ENCODE measurements at places on chromosomes 7 and 10.

DNA sequence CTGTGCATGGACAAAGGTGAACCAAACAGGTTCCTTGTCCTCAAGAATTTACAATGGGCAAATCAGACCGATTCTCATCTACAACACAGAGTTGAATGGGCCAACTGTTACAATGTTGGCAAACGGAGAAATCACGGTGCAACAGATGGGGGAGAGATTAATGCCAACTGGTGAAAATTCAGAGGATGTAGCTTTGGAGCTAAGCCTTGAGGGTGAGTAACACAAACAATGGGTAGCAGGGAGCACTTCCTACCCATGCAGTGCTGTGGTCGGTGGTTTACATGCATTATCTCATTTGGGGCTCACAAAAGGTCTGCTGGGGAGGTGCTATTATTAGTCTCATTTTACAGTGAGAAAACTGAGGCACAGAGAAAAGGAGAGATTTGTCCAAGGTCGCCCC lies 902 bp upstream of the NFE2L3 start:
- DNase-seq: no peak

GRCh38 chr7:43039346-43039745 lies 73.1 kb upstream of the HECW1 start:
- peak; percentile 86 for DNase-seq

DNA sequence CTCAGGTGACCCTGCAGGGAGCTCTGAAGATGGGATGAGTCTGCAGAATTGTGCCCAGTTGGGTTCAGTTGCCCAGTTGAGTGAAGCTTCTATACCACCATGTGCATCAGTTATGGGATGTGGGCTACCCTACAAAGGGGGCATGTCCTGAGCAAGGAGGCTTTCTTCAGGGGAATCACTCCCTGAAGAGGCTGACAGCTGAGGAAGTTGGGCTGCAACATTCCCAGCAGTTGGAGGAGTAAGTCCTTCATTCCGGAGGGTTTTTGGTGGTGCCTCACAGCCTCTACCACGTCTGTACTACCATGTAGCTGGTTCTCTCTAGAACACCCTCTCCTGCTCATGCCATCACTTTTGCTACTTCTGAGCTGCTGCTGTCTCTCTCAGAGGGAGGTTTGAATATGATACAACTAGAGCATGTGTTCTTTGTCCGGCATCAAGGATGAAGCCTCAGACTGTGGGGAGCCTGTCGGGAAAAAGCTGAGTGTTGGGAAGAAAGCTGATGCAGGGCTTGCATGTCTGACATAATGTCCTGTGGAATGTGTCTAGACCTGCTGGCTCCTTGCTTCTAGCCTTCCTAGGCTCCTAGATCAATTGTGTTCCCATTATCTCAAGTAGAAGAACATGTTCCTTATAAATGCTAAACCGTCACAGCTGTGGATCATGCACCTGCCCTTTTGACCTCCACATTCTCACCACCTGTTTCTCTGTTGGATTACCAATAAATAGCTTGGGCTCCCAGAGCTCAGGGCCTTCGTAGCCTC lies 355.8 kb downstream of the CCSER2 start:
- no peak for DNase-seq

GRCh38 chr10:128530301-128530700 lies 404.1 kb upstream of the MKI67 start:
- DNase-seq: no peak

GRCh38 chr7:46468753-46469356 lies 547.8 kb upstream of the IGFBP3 start:
- peak; percentile 43 for DNase-seq

GRCh38 chr10:60351191-60351853 lies 38.4 kb downstream of the ANK3 start:
- DNase-seq: no peak

DNA sequence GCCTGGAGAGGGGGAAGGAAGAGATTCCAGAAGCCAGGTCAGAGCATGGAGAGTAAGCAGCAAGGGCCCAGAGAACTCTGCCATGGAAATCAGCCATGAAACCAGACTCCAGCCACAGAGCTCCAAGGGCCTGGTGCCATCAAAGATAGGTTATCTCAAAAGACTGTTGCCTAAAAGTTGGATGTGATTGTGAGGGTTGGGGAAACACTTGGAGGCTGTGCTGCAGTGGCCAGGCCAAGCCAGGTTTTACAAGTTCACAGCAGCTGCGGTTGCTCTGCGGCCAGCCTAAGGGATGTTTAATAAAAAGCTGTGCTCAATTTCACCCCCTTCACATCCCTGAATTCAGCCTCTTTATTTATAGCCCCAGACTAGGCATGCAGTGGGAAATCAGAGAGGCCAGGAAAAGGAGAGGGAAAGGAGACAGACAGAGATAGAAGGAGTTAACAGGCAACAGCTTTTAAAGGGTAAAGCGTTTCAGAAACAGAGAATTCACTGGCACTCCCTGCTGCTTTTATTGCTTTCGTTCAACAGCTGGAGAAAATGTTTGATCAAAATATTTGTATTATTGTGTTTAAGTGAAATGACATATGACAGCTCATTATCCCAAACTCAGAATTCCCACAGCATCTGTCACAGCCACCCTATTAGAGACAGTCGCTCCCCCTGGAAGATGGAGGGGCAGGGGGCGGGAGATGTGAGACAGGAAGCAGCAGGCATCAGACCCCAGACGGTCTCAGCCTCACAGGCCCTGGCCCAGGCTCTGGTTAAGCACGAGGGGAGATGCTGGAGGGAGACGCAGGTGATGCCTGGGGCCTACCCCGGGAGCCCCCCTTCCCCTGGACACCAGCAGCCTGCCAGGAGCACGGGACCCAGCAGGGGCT lies 140.1 kb downstream of the GLI3 start:
- peak; percentile 68 for DNase-seq

GRCh38 chr7:94943134-94943533 lies 35.7 kb downstream of the PPP1R9A start:
- DNase-seq: no peak

DNA sequence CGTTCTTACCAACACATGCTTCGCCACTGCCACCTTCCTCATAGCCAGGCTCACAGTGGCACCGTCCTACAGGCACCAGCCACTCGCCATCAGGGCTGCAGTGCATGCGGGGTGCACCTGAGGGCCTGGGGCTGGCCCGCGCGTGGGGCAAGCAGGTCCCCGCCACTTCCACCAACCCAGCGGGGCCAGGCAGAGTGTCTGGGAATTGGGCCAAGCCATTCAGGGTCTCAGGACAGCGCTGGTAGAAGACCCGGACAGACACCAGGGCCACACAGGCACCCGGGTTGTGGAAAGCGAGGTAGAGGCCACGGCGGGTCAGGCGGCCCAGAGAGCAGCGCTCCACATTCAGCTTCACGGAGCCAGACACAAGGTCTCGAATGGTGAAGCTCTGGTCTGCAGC lies 9.0 kb downstream of the EPHA1 start:
- no peak for DNase-seq

- DNase-seq: no peak
Observed at GRCh38 chr10:51918884-51919325, 219.5 kb upstream of the CSTF2T start.

DNA sequence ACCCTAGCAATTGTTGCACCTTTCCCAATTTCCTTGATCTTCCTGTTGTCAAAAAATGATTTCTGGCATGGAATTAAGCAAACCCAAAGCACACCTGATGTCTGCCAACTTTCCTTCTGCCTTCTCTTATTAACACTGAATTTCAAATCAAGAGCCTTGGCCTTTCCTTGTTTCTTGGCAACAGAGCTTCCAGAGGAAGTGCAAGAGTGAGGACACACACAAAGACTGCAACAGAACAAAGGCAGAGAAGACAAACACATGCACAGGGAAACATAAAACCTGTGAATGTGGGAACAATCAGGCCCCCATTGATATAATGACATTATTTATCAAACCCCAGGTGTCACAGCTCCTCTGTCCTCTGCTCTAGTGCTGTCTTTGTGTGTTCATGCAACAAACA lies 73.0 kb upstream of the IL6 start:
- DNase-seq: no peak

DNA sequence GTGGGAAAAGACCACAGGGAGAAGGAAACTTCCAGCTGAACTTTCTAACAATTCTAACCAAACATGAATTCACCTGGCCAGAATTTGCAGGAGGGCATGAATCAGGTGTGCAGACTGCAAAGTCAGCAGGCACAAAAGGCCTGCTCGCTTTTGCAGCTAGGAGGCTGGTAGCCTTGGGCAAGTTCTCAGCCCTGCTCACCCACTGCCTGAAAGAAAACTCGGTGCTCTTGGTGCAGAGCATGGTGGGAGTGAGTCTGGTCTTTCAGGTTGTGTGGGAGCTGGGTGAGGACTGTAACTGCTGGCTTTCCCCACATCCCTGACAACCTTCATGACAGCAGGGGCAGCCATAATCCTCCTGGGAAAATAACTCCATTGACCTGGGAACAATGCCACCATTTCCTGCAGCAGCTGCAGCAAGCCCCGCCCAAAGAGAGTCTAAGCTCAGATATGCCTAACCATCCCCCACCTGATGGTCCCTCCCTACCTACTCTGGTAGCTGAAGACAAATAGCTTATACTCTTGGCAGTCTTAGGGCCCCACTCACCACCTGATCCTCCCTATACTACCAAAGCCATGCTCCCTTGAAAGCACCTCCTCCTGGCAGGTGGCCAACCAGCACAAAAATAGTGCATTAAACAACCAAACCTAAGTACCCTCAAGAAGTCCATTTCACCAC lies 31.6 kb downstream of the ZNF117 start:
- DNase-seq: no peak

DNA sequence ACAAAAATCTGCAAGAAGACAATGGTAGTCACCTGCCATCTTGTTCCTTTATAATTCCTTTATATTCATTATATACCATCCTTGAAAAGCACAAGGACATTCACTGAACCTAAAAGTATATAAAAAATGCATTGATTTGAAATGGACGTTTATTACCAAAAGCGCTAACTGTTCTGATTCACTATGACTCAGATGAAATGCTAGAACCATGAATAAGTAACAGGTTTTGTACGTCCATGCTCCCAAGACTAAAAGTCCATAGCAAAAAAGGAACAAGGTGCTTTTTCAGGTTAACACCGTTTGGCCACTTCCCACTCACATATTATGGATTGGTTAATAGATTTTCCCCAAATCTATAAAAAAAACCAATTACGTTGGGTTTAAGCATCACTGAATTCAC lies 109.4 kb downstream of the PPP1R17 start:
- no peak for DNase-seq

DNA sequence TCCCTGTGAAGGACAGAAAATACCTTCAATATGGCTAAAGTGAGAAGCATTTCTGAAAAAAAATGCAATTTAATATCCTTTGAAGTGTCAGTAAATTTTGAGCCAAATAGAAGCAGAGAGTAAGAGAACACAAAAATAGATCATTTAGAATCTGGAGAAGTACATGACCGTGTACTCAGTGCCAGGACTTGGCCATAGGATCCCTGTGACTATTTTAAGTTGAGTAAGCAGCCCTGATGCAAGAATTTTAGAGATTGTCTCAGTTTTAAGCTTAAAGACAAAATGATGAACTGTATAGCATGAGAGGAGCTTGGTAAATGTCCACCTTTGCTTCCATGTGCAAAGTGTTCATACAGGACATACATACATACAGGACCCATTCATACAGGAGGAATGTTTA lies 2.5 kb downstream of the PTER start:
- DNase-seq: peak; percentile 52

- DNase-seq: peak; percentile 43
Observed at GRCh38 chr7:36820527-36821170, 96.4 kb upstream of the AOAH start.

- no peak for DNase-seq
Observed at GRCh38 chr10:7824251-7824650, 5.9 kb downstream of the TAF3 start.

- DNase-seq: peak; percentile 6
Observed at GRCh38 chr7:3510101-3511020, 209.3 kb downstream of the SDK1 start.

GRCh38 chr7:43666938-43667337 lies 62.4 kb downstream of the COA1 start:
- peak; percentile 56 for DNase-seq

DNA sequence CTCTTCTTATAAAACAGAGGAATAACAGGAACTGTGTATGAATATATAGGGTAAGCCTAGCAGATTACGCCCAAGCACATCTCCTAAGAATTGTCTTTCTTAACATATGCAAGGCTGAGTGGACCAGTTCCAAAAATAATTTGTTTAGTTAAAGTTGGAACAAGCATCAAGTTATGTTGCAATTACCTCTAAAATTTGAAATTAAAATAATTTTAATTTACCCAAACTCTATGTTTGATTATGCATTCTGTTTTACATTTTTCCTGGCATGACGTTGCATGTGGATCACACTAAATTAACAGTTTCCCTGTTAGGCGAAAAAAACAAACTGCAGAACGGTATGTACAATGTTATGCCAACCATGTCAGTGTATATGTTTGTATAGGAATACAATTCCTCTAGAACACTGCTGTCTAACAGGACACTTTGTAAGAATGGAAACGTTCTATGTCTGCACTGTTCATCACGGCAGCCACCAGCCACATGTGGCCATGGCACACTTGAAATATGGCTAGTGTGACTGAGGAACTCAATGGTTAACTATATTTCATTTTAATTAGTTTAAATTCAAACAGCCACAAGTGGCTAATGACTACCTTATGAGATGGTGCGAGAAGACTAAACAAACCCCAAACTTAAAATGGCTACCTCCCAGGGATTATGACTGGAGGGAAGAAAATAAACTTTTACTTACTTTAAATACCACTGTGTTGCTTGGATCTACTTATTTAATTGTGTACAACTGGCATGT lies 281.1 kb upstream of the KLF14 start:
- no peak for DNase-seq

DNA sequence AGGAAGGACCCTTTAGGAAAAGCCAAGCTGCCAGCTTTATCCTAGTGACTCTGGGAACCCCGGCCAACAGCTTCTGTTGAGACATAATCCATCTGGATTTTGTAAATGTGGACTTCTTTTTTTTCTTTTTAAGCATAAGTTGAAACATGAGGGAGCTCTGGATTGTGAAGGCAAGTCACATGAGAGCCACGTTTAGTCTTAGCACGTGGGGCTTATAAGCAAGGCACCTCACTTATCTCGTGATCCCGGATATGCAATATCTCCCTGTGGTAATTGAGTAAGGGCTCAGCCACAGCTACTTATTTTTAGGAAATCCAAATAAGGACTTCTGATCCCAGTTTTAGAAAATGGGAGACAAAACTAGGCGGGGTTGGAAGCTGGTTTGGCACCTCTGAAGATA lies 111.2 kb upstream of the PTN start:
- peak; percentile 64 for DNase-seq

- no peak for DNase-seq
Observed at GRCh38 chr7:136033413-136034031, 56.4 kb upstream of the MTPN start.

DNA sequence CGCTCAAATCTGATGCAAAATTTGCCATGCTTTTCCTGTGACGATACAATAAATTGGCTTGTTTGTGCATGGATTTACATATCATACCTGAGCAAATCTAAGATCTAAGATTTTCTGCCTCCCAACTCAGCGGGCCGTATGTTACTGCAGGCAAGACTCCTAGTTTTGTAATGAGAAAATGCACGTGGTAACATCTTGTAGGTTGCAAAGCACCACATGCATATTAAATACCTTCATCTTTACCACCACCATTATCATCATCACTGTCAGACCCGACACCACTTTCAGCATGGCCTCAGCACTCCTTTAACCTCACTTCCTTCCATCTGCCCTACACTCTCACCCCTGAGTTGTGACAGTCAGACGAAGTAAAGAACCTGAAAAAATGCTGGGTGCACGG lies 202.2 kb downstream of the FRMD4A start:
- DNase-seq: no peak

- no peak for DNase-seq
Observed at GRCh38 chr10:124694481-124695220, 49.5 kb downstream of the FAM53B start.

- DNase-seq: peak; percentile 70
Observed at GRCh38 chr7:74187915-74188675, 13.9 kb downstream of the EIF4H start.

All from fibroblast of skin of right biceps (primary cell).